Brain (organoid and tissue), 16 donors: ENCODE measurements at places on chromosomes 13 and 19.
A peak's percentile ranks its signal among the peaks of the same experiment; 100 is the strongest.

DNA sequence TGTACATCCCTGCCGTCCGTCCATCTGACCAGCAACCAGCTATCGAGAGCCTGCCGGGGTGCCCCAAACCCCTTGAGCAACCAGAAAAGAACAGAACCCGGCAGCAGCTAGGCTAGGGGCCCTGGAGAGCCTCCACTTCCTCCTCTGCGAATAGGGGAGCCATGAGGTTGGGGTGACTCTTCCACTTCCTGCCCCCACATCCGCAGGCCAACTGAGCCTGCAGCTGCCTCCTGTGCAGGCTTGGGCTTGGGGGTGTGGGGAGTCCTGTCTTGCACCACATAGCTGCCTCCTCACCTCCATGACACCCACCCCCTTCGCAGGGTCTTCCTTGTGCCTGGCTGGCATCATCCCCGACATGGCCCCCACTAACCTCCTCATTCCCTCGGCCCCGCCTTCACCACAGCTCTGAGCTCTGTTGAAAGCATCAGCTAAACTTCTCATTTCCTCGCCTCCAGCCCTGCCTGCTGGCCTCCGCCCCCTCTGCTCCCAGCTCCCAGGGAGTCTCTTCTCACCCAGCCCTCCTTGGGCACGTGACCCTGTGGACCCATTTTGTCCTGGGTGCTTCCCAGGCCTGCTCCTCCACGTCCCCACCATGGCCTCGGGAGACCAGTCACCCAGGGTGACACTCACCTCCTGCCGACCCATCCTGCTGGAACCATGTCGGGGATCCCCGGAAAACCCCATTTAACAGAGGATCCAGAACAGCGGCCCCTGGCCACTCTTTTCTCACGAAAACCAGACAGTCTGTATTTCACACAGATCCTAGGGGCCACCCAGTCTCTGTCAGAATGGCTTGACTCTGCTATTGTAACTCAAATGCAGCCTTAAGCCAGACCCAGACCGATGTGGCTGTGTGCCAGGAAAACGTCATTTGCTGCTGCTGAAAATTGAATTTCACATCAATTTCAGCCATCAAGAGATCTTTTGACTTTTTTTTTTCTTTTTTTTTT lies 50.4 kb downstream of the MYO9B start:
- DNase-seq: peak; percentile 72

GRCh38 chr13:60335531-60335930 lies 61.5 kb upstream of the TDRD3 start:
- DNase-seq: peak; percentile 31

GRCh38 chr19:56310462-56310861 lies 4.2 kb downstream of the ZSCAN5A start:
- DNase-seq: no peak

GRCh38 chr19:18951721-18952281 lies 10.8 kb upstream of the HOMER3 start:
- DNase-seq: no peak

DNA sequence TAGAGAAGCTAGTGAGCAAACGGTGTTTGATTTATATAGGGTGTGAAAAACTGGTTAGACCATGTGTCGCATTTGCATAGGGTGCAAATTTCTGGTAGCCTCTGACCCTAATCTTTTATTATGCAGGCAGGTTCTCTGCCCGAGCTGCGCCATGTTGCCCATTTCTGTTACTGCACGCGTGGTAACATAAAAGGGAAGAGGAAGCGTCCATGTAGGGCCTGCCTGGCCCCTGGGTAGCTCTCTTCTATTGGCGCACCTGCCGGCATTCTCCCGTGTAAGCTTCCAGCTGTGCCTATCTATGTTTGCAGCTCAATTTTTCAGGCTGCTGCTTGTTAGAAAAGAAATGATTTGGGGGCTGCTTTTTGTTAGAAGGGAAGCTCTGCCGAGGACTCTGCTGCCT lies 14.0 kb upstream of the CD70 start:
- no peak for DNase-seq

- DNase-seq: no peak
Measured at GRCh38 chr19:42203700-42204099, 13.8 kb downstream of the DEDD2 start.

GRCh38 chr19:14558370-14559066 lies 13.3 kb downstream of the NDUFB7 start:
- no peak for DNase-seq
